ENCODE measurements at places on chromosomes 2 and 18. TPM values are rescaled to one million over a fixed set of nuclear protein-coding genes. Genes with fewer than 3 reads are reported as not detected.

Gene SNTG2
- 18.7 TPM for total RNA-seq

Gene ASAP2
- 12.5 TPM for total RNA-seq

Gene PROM2
- total RNA-seq, result 31.6 TPM

Gene LHCGR
- total RNA-seq, result not detected

Gene SLC23A3
- total RNA-seq, result 3.1 TPM

Gene EMX1
- 0.33 TPM for total RNA-seq

Gene DOK6
- 0.66 TPM for total RNA-seq

Gene CCDC102B
- total RNA-seq, result 6.3 TPM

Gene STPG4
- not detected for total RNA-seq

Gene PRR30
- not detected for total RNA-seq

Gene CPS1
- total RNA-seq, result 2.9 TPM

DNA sequence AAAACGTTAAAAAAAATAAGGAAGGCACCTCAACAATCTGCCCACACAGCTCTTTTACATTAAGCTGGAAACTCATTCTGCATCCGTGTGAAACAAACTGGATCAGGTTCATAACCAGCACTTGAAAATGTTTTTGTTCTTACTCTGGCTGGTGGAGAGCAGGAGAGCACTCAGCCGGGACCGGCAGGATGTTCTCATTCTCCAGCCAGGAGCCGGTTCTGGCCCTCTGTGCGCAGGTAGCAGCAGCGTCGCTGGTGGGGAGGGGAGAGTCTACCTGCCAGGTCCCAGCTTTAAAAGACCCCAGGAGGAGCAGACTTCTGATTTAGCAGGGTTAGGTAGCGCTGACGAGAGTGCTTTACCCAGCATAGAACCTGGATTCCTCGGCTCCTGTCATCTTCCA, 834.9 kb upstream of the SALL3 start:
- DNase-seq, result no peak

GRCh38 chr2:169108099-169108884, 38.9 kb downstream of the DHRS9 start:
- no peak for DNase-seq

GRCh38 chr2:11830708-11831301, 84.4 kb downstream of the LPIN1 start:
- no peak for DNase-seq

- DNase-seq, result no peak
Measured at GRCh38 chr2:76080154-76080553, 369.4 kb upstream of the GCFC2 start.

GRCh38 chr18:36977121-36977520, 148.2 kb downstream of the KIAA1328 start:
- DNase-seq, result no peak

DNA sequence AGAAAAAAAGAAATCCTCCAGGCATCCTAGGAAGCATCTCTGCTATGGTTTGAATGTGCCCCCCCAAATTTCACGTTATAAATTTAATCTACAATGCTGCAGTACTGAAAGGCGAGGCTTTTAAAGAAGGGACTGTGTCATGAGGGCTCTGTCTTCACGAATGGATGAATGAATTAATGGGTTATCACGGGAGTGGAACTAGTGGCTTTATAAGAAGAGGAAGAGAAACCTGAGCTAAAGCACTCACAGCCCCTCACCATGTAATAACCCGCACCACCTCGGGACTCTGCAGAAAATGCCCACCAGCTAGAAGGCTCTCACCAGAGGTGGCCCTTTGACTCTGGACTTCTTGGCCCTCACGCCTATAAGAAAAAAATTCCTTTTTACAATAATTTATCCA, 27.6 kb downstream of the RNU4ATAC start:
- DNase-seq, result no peak

- no peak for DNase-seq
Measured at GRCh38 chr2:150120326-150120955, 367.0 kb downstream of the RND3 start.

- no peak for DNase-seq
Measured at GRCh38 chr18:36993068-36993467, 164.1 kb downstream of the KIAA1328 start.

DNA sequence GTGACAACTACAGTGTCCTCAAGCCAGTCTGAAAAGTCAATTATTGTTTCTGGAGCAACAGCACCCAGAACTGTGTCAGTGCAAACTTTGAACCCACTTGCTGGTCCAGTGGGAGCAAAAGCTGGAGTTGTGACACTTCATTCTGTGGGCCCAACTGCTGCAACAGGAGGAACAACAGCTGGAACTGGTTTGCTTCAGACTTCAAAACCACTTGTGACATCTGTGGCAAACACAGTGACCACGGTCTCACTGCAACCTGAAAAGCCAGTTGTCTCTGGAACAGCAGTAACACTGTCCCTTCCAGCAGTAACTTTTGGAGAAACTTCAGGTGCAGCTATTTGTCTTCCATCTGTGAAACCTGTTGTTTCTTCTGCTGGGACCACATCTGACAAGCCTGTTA, 59.8 kb downstream of the TAF4B start:
- no peak for DNase-seq

Measured in body of pancreas (tissue), 4 donors.